ENCODE measurements at places on chromosomes 2 and 18. TPM values are rescaled to one million over a fixed set of nuclear protein-coding genes. Genes with fewer than 3 reads are reported as not detected.

DNA sequence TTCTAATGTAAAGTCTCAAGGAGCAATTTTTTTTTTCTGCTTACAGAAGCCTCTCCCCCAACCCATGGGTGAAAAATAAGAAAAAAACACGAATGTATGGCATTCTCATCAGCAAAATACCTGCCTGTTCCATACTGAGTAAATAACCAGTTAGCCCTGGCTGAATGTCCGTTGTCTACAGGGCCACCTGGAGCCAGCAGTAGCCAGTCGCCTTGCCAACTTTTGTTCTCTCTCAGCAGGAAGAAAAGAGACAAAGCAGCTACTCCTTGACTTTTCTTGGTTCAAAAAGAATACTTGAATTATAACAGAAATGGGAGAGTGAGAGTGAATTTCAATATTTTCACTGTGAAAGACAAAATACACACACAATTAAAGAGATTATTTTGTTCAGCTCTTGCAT lies 532.9 kb upstream of the CRIM1 start:
- no peak overlapping the region for H3K27ac ChIP-seq
- no peaks in the 10 kb centered on the region for H3K4me1 ChIP-seq
- no peaks in the 10 kb centered on the region for H3K36me3 ChIP-seq
- no peaks in the 10 kb centered on the region for H3K27me3 ChIP-seq

- H3K4me1 ChIP-seq, result no peaks in the 10 kb centered on the region
- no peaks in the 10 kb centered on the region for H3K27me3 ChIP-seq
- no peak overlapping the region for H3K4me3 ChIP-seq
- DNase-seq, result no peak
Measured at GRCh38 chr18:36256094-36256493, 41.4 kb upstream of the FHOD3 start.

DNA sequence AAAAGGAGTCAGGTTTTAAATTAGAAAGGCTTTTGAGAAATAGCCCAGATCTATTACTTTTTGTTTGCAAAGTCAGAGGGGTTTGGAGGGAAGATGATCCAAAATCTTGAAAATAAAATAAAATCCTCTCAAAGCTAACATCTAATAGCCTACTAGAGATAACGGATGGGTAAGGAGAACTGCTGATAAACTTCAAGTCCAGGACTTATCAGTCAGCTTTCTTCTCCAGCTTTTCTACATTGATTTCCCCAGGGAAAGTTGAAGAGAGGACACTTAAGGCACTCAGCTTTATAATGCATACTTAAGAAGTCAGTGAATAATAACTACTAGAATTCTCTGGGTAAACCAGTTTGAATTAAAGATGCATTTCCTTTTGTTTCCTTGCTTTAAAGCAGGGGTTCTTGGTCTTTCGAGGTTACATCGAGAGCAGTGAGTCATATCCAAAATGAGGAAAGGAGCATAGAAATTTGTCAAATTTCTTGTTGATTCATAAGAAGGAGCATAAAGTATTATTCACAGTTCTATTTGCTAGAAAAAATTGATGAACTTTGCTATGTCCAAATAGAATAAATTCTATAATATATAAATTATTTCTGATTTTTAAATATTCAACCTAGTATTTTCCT lies 43.2 kb upstream of the ITPRID2 start:
- no peaks in the 10 kb centered on the region for H3K27me3 ChIP-seq
- no peak for DNase-seq
- no peaks in the 10 kb centered on the region for H3K36me3 ChIP-seq
- peaks cover 8% of the 10 kb centered on the region for H3K4me1 ChIP-seq

- no peak overlapping the region for H3K4me3 ChIP-seq
- no peaks in the 10 kb centered on the region for H3K27me3 ChIP-seq
- no peak overlapping the region for H3K27ac ChIP-seq
- no peaks in the 10 kb centered on the region for H3K36me3 ChIP-seq
- no peak for DNase-seq
- no peaks in the 10 kb centered on the region for H3K4me1 ChIP-seq
Measured at GRCh38 chr2:123953846-123954245, 71.2 kb upstream of the CNTNAP5 start.

Gene SERPINB13
- total RNA-seq, result not detected

- no peaks in the 10 kb centered on the region for H3K27me3 ChIP-seq
- no peaks in the 10 kb centered on the region for H3K4me1 ChIP-seq
- H3K4me3 ChIP-seq, result no peak overlapping the region
- DNase-seq, result no peak
- H3K27ac ChIP-seq, result no peak overlapping the region
Measured at GRCh38 chr2:207054521-207054920, 111.2 kb downstream of the KLF7 start.

Gene SMC6
- total RNA-seq, result 10.4 TPM

DNA sequence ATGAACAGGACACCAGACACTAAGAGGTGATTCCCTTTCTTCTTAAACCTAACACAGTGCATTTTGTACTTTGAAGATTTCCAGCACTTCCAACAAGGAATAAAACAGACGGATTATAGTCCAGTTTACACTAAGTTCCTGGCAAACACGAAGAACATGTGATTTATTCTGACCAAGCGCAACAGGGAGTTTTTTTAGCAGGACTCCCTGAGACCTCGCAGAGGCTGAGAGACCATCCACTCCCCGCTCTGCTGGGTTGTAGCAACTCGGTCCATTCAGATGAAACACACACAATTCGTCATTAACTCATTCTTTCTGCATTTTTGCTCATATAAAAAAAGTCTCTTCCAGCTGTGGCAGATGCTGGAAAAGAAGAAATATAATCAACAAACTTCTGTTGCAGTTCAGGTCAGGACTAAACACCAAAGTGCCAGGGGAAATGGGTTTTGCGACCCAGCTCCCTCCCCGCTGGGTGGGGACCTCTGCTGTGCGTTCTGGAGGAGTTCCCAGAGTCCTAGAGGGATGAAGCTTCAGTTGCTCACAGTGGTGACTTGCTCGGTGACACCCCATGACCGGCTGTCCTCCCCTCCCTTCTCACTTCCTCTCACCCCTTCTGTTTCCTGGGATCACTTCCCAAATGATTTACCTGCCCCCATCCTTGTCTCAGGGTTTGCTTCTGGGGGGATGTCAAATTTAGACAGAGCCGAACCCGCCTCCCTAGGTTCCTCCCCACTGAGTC lies 52.5 kb downstream of the KCNF1 start:
- H3K36me3 ChIP-seq, result no peaks in the 10 kb centered on the region
- H3K4me3 ChIP-seq, result no peak overlapping the region
- H3K4me1 ChIP-seq, result no peaks in the 10 kb centered on the region

DNA sequence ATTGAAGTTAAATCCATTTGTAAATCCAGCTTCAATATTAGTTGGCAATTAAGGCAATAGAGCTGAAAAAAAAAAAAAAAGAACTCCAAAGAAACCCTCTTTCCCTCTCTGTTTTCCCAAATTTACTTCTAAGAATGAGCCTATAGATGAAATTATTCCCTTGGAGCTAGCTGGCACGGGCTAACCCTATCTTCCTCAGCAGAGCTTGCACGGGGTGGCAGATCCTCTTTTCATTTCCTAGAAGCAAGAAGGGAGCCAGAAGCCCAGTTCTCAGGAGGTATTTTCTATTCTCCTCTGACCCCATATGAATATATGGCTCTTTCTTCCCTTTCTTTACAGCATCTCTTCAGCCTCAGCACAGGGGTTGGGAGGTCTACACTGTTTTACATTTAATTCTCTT lies 426.0 kb downstream of the TGIF1 start:
- no peaks in the 10 kb centered on the region for H3K27me3 ChIP-seq
- no peaks in the 10 kb centered on the region for H3K4me1 ChIP-seq
- DNase-seq, result no peak
- H3K27ac ChIP-seq, result no peak overlapping the region
- no peaks in the 10 kb centered on the region for H3K36me3 ChIP-seq
- no peak overlapping the region for H3K4me3 ChIP-seq

DNA sequence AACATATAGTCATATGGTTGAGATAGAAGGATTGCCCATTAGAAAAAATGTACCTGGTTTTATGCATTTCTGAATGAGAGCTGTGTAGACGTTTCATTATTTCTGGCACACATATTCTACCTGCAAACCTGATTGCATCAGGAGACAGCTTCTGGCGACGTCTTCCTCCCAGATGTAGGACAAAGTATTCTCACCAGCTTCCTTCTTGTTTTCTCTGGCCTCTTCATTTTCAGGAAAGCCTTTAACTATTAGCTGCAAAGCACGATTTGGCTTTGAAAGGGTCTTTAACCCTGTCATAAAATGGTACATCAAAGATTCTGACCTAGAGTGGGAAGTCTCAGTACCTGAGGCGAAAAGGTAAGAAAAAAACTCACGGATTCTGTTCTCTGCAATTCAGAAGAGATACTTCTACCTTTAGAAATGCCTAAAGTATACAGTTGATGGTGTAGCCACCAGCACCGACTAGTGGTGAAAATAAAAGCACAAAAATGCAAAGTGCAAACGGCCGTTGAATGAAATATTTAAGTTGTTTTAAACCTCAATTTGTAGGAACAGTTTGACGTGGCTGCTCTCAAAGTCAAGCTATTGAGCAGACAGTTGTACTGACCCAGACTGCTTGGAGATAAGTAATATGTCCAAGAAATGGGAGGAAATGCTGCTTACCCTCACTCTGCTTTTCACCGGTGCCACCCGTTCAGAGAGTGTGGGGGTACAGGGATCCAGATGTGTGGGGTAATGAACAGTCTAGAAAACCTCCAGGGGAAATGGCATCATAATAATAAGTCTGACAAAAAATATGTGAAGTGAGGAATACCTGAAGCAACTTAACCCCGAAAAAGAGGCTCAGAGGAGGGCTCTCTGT lies 20.2 kb downstream of the IL18RAP start:
- H3K4me3 ChIP-seq, result no peak overlapping the region
- DNase-seq, result no peak
- H3K27ac ChIP-seq, result no peak overlapping the region
- no peaks in the 10 kb centered on the region for H3K36me3 ChIP-seq
- no peaks in the 10 kb centered on the region for H3K27me3 ChIP-seq

DNA sequence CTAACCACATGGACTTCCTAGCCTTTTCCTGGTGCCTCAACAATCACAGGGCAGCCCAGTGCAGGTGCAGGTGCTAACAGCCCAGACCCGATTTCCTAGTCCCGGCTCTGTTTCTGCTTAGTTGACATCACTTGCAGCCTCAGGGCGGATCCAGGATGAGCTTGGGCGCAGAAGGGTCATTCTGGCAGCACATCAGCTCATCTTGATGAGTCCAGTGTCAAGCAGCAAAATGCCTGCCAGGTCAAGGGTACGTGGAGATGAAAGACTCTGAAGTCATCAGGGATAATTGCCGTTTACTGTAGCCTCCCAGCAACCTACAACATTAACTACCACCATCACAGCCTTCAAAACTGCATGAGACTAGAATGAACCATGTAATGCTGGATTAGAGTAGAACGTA lies 39.4 kb upstream of the EFHD1 start:
- H3K4me1 ChIP-seq, result peaks cover 14% of the 10 kb centered on the region
- H3K36me3 ChIP-seq, result no peaks in the 10 kb centered on the region
- DNase-seq, result no peak
- H3K4me3 ChIP-seq, result no peak overlapping the region
- H3K27me3 ChIP-seq, result no peaks in the 10 kb centered on the region

- H3K4me3 ChIP-seq, result no peak overlapping the region
- no peaks in the 10 kb centered on the region for H3K27me3 ChIP-seq
- DNase-seq, result no peak
Measured at GRCh38 chr2:119005051-119005450, 63.1 kb downstream of the MARCO start.

DNA sequence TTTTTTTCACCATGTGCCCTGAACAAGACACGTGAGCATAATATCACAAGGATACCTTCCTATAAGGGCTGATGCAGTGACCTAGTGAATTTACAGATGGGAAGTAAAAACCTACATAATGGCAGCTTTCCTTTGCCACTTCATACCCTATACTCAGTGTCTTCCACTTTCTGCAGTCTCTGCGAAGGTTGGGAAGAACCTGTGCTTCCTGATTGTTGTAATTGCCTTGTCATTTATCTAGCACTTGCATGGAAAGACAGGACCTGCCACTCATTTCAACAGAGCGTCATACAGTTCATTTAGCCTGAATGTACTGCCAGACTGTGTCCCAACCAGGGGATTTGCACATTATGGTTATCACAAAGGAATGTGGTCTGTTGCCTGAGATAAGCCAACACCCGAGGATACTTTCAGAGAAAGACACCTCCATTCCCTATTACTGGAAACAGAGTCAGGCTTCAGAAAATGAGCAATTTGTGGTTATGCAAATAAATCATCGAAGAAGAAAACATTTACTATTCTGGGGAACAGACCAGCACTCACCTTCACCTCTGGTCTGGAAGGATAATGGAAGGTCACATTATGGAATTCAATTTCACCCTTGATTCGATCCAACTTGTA lies 55.0 kb downstream of the ABCB11 start:
- no peak for DNase-seq
- H3K27me3 ChIP-seq, result no peaks in the 10 kb centered on the region
- H3K4me1 ChIP-seq, result no peaks in the 10 kb centered on the region
- H3K27ac ChIP-seq, result no peak overlapping the region
- H3K36me3 ChIP-seq, result no peaks in the 10 kb centered on the region

Gene SGPP2
- total RNA-seq, result 0.28 TPM

GRCh38 chr2:160583813-160584537 lies 90.4 kb upstream of the RBMS1 start:
- H3K27me3 ChIP-seq, result no peaks in the 10 kb centered on the region
- no peak overlapping the region for H3K4me3 ChIP-seq
- peaks cover 52% of the 10 kb centered on the region for H3K4me1 ChIP-seq
- no peak for DNase-seq
- H3K36me3 ChIP-seq, result no peaks in the 10 kb centered on the region
- H3K27ac ChIP-seq, result peak overlapping the region; percentile 57

Gene IL36A
- not detected for total RNA-seq

Gene BCL11A
- total RNA-seq, result 0.41 TPM

DNA sequence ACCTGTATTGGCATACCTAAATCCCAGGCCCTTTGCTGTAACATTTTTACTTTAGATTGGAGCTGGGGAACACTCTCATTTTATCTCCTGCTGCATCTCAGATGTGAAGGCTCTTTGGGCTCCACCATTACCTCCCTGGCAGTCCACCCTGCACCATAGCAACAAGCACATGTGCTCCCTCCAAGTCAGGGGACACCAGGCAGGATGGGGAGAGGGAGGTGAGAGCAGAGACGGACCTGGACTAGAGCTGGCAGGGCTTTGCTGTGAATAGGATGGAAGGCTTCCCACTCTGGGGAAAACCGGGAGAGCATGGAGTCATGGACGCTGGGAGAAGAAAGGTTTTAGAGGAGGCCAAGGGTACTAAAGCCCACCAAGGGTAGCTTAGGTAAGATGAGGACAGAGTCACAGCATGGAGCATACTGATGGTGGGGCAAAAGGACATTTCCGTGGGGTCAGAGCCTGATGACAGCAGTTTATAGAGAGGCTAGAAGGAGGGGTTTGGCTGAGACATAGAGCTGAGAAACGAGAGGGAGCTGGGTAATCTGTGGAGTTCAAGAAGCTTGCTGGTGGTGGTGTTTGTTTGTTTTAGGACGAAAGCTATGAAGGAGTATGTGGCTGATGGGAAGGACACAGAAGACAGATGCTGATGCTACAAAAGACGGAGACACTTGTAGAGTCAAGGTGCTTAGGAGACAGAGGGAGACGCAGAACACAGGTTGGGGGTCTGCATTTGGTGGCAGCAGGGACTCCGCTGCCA lies 134.8 kb downstream of the COL6A3 start:
- no peak overlapping the region for H3K4me3 ChIP-seq
- H3K4me1 ChIP-seq, result peaks cover 5% of the 10 kb centered on the region
- H3K27ac ChIP-seq, result no peak overlapping the region

- no peak overlapping the region for H3K4me3 ChIP-seq
- no peaks in the 10 kb centered on the region for H3K36me3 ChIP-seq
- no peak for DNase-seq
- no peak overlapping the region for H3K27ac ChIP-seq
Measured at GRCh38 chr2:66013456-66013855, 421.5 kb upstream of the MEIS1 start.

GRCh38 chr2:131041402-131042147 lies 51.7 kb downstream of the FAM168B start:
- no peak overlapping the region for H3K4me3 ChIP-seq
- H3K4me1 ChIP-seq, result no peaks in the 10 kb centered on the region
- no peak for DNase-seq
- no peak overlapping the region for H3K27ac ChIP-seq

Gene FAM117B
- total RNA-seq, result 5.6 TPM

Gene ANO7
- 0.27 TPM for total RNA-seq
